ENCODE measurements at places on chromosomes 2 and 18. TPM values are rescaled to one million over a fixed set of nuclear protein-coding genes. Genes with fewer than 3 reads are reported as not detected.

- no peak for DNase-seq
Observed at GRCh38 chr2:201820383-201821007, 14.2 kb downstream of the CDK15 start.

DNA sequence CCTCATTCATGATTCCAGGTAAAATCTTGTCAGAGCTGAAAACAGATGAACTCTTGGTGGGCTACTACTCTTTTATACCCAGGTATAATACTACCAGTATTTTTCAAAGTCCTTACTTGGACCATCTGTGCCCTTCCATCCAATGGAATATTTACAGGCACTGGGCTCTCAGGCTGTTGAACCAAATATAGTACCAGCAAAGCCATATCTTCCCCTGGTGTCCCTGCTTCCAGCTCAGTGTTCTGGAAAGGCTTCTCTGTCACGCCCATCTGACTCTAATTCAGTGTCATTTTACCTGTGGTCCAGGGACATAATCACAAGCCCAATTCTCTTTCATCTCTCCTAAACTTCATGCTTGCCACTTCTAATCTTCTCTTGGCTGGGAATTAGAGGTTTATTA is 119.2 kb upstream of the STK17B start:
- DNase-seq = no peak

- DNase-seq = no peak
Observed at GRCh38 chr18:15198116-15198389, 450.1 kb downstream of the ANKRD30B start.

GRCh38 chr18:11284811-11285210 is 135.4 kb upstream of the PIEZO2 start:
- no peak for DNase-seq

Gene ABCB11
- 0.04 TPM for polyA plus RNA-seq

- no peak for DNase-seq
Observed at GRCh38 chr2:70922235-70923234, 13.2 kb upstream of the ATP6V1B1 start.

DNA sequence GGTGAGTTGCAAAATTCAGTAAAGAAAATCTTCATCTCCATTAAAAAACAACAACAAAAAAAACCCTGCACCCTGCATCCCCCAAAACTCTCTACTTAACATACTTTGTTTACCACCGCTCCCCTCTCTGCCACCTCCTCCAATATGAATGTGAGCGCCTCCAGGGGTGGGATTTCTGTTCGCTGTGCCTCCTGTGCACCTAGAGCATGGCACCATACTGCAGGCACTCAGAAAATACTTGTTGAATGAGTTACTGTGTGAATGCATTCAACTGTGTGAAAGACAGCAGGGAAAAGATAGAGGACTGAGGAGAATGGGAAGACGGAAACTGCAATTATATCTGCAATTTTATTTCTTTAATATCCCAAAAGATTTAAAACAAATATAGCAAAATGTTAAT is 4.5 kb downstream of the CEBPZ start:
- DNase-seq = no peak

- DNase-seq = no peak
Observed at GRCh38 chr2:240789501-240790369, 30.3 kb downstream of the KIF1A start.

GRCh38 chr18:52615943-52616342 is 275.9 kb downstream of the DCC start:
- no peak for DNase-seq

- peak; percentile 15 for DNase-seq
Observed at GRCh38 chr2:237931205-237931721, 35.6 kb upstream of the UBE2F start.

Gene REEP1
- polyA plus RNA-seq = not detected

Gene FBXO15
- 3.7 TPM for polyA plus RNA-seq

- DNase-seq = no peak
Observed at GRCh38 chr2:172481507-172482262, 54.3 kb downstream of the ITGA6 start.

Gene LINC00305
- not detected for polyA plus RNA-seq

DNA sequence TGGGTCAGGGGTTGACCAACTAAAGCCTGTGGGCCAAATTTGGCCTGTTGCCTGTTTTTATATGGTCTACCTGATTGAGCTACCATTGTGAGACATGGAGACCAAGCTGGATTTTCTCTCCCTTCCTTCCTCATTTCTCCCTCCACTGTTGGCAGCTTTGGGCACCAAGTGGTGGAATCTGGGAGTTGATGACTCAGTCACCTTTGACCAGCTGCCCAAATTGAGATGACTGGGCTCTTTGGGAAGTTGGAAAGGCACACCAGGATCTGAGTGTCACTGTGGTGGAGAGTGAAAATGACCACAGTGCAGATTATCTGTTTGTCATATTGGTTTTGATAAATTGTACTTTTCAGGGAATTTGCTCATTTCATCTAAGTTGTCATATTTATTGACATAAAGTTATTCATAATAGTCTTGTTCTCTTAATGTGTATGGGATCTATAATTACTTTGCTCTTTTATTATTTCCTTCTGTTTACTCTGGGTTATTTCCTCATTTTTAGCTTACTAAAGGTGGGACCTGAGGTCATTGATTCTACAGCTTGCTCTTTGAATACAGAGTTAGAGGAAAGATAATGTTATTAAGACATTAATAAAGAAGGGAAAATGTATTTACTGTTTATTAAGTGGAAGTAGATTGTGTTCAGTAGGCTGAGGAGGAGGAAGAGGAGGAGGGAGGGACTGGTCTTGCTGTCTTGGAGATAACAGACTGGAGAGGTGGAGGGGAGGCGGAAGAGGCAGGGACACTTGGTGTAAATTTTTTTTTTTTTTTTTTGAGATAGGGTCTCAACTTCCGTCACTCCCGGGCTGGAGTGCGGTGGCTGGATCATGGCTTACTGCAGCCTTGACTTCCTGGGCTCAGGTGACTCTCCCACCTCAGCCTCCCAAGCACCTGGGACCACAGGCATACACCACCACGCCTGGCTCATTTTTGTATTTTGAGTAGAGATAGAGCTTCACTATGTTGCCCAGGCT is 31.8 kb downstream of the AGFG1 start:
- no peak for DNase-seq

GRCh38 chr18:37270038-37270665 is 295.4 kb downstream of the CELF4 start:
- no peak for DNase-seq

GRCh38 chr18:59286341-59286740 is 13.1 kb upstream of the RAX start:
- no peak for DNase-seq

Gene IL1RL1
- not detected for polyA plus RNA-seq

GRCh38 chr18:63267975-63268721 is 51.4 kb downstream of the BCL2 start:
- DNase-seq = no peak

GRCh38 chr2:169999054-169999453 is 171.8 kb downstream of the UBR3 start:
- DNase-seq = no peak

GRCh38 chr2:138432971-138433370 is 68.6 kb upstream of the SPOPL start:
- no peak for DNase-seq

- no peak for DNase-seq
Observed at GRCh38 chr2:68371581-68371980, 6.5 kb downstream of the PLEK start.

GRCh38 chr2:189440644-189440946 is 679 bp upstream of the WDR75 start:
- no peak for DNase-seq

DNA sequence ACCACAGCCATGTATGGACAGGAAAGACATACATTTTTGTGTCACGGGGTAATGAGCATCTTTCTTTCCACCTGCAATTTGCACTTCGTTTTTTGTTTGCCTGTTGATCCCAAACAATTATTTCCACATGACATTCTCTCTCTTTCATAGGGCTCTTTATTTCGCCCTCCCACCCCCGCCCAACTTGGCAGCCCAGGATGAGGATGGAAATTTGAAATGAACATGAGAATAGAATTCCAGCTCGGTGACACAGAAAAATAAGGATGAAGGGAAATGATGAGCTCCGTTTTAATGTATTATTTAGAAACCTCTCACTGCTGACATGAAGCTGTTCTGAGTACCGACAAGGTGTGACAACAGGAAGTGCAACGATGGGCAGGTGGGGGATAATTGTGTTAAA is 443.3 kb downstream of the SOCS6 start:
- no peak for DNase-seq

Gene HOXD4
- polyA plus RNA-seq = not detected

Gene PCARE
- polyA plus RNA-seq = not detected

- no peak for DNase-seq
Observed at GRCh38 chr2:204654669-204655068, 109.4 kb downstream of the PARD3B start.

DNA sequence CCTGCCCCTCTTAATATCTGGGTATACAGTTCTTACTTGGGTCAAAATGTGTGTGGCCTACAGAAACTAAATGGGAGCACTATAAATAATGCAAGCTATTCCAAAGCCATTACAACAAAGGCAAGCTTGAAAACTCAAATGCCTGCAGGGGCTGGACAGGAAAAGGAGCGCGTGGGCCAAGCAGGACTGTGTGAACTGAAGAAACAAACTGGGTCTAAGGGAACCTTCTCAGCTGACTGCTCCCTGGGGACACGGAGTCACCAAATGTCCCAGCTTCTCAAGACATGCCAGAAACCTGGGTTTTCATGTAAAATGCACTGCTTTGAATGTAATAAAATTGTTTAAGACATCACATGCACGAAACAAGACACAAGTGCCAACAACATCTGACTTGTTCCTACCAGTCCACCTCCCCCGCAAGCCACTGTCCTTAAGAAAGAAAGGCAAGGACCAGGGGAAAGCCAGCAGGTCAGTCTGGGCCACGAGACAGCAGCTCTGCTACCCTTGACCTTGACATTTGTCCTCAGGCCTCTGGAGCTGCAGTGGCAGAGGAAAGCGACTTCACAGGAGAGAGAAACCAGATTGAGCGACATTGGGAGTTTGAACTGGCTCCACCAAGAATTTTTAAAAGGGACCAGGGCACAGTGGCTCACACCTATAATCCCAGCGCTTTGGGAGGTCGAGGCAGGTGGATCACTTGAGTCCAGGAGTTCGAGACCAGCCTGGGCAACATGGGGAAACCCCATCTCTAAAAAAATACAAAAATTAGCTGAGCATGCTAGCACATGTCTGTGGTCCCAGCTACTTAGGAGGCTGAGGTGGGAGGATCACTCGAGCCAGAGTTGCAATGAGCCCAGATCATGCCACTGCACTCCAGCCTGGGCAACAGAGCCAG is 89.7 kb upstream of the SH3BP4 start:
- DNase-seq = no peak

DNA sequence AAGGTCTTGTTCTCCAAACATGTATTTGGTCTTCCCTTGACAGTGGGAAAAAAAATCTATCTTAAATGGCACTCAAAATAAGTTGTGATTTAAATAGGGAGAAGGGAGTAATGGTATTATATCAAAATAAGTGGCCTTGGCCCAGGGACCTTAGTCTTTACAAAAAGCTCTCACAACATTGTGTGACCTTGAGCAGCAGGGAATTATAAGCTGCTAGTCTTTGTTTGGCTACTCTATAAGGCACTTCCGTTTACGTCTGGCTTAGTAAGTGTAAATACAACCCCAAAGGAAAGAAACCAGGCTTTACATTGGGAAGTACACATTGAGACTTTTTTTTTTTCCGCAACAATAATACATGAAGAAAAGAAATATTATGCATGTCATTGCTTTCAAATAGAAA is 734.0 kb upstream of the LINC00305 start:
- no peak for DNase-seq

- no peak for DNase-seq
Observed at GRCh38 chr2:230865766-230866755, 1.3 kb downstream of the ITM2C start.

- peak; percentile 7 for DNase-seq
Observed at GRCh38 chr2:63056107-63057050, 5.7 kb downstream of the OTX1 start.

Gene SULT1C3
- polyA plus RNA-seq = not detected

DNA sequence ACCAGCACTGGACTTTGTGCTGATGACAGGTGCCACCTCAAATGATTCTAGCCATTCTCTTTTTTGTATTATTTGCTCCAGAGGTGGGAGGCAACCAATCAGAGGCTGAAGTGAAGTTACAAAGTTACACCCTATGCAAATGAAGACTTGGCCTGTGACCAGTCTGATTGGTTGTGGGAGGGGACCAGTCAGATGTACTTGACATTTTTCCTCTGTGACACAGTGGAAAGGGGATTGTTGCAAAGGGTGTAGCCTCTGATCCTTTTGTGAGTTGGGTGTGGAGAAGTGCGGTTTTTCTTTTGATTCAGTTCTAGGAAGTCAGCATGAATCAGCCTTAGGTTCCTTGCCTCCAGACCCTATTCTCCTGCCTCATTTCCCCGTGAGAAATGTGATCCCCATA is 244.0 kb downstream of the ARL6IP6 start:
- DNase-seq = no peak

DNA sequence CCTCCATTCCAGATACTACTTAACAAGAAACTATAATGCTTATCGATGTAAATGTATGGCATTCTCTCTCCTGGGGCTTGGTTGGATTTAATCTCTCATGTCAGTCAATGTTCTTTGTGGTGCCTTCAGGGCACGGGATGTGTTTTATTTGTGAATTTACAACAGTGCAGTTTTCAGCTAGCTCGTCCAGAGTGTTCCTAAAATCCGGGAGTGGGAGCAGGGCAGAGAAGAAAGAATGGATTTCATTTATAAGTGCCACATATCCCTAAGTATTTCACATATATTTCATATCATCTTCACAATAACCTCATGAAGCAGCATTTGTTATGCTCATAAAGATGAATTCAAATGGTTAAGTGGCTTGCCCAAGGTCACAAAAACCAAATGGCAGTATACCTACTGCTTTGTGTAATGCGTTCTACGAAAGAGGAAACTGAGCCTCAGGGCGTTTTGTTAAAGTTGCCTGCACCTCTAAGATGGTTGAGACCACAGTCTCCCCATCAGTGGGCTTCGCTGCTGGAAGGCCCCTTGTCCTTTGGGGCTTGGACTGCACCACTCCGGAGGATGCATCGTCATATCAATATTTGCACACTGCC is 134.7 kb upstream of the MGAT5 start:
- no peak for DNase-seq

GRCh38 chr2:217120429-217120828 is 260.6 kb upstream of the TNP1 start:
- no peak for DNase-seq

DNA sequence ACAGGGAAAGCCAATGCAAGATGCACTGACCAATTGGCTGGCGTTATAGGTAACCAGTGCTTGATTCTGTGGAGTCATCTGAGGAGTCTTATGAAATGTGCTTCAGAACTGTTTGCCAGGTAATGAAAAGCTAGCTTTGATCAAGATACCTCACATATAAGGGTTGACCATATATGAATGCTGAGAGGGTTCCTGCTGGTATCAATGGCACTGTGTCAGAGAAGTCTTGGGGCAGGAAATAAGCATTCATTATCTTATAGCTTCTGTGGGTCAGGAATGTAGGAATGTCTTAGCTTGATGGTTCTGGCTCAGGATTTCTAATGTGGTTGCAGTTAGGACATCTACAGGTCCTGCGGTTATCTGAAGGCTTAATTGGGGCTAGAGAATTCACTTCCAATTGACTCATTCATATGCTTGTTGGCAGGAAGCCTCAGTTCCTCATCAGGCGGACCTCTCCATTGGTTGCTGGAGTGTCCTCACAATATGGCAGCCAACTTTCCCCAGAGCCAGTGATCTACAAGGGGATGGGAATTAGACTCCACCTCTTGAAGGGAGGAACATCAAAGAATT is 22.1 kb upstream of the TCF7L1 start:
- DNase-seq = no peak

- no peak for DNase-seq
Observed at GRCh38 chr2:30663806-30664205, 143.4 kb downstream of the CAPN13 start.

GRCh38 chr2:237515166-237515565 is 28.1 kb downstream of the MLPH start:
- no peak for DNase-seq

- no peak for DNase-seq
Observed at GRCh38 chr2:2142345-2142744, 188.7 kb downstream of the MYT1L start.
